ENCODE measurements at places on chromosomes 12 and 14.

DNA sequence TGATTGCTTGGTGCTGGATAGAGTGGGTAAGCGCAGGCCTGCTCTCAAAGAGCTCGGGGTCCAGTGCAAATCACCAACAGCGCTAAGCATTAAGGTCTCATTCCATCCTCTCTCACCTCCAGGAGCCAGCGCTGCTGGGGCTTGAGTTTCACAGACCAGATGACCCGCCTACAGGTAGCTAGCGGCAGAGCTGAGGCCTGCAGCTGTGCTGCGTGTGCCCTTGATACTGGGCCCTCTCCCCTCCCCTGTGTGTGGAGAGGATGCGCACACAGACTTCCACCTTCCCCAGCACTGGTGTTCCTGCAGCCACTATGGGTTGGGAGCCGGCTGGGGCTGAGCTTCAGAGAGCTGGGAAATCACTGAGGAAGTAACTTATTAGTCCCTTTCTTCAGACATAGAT, 149.9 kb downstream of the CALM1 start:
- DNase-seq = no peak

GRCh38 chr14:63282997-63283883, 35.5 kb downstream of the GPHB5 start:
- no peak for DNase-seq

- no peak for DNase-seq
Measured at GRCh38 chr12:28175098-28175589, 15.1 kb upstream of the CCDC91 start.

DNA sequence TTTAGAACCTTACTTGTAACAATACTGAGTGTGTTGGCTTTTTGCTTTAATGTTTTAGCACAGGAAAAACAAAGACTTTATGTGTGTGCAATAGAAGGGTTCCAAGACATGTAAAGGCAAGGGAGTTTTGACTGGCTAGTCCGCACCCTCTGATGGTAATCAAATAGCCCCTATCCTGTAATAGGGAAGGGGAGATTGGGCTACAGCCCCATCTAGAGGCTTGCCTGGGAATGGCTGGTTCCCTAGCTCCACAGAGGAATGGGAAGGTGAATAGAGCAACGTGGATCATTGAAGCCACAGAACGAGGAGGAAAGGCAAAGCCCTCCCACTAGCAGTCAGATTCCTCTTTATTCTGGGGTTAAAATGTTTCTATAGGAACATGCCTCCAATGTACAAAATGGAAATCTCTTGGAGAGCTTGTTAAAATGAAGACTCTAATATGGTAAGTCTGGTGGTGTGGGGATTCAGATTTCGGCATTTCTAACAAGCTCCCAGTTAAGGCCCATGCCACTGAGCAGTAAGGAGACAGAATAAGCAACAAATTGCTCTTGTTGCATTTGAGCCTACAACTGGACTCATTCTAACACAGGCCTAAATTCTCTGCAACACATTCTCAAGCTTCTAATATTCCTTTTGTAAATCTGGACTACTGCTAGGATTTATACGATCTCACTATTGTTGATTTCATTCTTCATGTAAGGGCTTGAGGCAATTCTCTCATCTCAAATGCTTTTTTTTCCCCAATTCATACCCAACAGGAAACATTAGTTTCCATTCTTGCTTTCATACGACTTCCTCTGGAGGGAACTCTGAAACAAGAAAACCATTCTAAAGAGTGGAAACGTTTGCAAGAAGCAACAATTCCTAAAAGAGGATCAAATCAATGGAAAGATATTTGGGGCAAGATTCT, 57.1 kb downstream of the NIN start:
- DNase-seq = no peak

DNA sequence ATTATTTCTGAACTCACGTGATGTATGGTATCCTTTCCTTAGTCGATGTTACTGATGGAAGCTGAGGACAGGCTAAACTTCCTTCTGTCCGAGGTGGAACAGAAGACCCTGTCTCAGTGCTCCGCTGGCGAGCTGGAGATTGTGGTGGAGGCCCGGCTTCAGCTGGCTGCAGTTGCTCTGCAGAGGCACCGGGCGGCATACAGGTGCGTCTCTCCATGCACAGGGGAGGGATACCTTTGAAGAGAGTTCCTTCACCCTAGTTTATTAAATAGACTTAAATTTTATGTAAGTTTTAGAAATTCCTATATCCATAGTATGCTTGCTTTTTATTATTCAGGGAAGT, 186.7 kb upstream of the NEDD1 start:
- no peak for DNase-seq

- DNase-seq = no peak
Measured at GRCh38 chr14:51938137-51938536, 51.2 kb upstream of the RTRAF start.

GRCh38 chr12:126055521-126055920, 990.3 kb downstream of the AACS start:
- DNase-seq = no peak

GRCh38 chr12:66438601-66439000, 136.3 kb downstream of the HELB start:
- no peak for DNase-seq

GRCh38 chr12:28424965-28425364, 234.7 kb downstream of the CCDC91 start:
- no peak for DNase-seq

DNA sequence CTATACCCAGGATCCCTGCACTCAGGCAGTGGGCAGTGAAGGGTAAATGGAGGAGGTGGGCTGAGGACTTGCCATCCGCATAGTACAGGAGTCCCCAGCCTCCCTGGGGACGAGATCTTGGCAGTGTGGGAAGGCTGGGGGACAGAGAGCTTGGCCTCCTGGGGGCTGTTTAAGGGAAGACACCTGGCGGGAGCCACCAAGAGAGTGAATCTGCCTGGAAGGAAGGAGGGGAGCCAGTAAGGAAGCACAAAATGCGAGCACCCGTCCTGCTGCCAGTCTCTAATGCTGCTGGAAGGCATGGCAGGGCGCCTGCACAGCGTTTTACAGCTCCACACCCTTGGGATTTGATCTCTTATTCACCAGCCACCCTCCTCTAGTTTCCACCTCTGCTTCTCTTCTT, 7.4 kb upstream of the KRT2 start:
- no peak for DNase-seq

DNA sequence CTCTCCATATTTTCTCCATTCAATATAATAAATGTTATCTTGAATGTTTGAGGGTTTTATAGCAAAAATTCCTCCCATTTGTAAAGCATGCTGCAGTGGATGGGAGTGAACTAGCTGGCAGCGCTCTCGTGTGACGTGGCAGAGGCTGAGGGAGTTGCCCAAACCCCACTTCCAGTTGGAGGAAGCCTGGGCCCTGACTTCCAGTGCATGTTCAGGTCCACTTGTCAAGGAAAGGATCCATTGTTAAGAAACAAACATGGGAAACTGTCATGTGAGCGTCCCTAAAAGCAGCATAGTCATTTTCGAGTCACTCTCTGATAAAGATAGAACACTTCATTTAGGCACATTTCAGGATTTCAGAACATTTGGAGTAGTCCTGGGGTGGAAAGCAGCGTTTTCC, 116.6 kb downstream of the SLC25A47 start:
- DNase-seq = no peak

GRCh38 chr12:179131-179884, 34.6 kb downstream of the SLC6A12 start:
- DNase-seq = no peak

GRCh38 chr12:67475725-67476124, 172.8 kb upstream of the DYRK2 start:
- DNase-seq = no peak

- DNase-seq = no peak
Measured at GRCh38 chr14:32043624-32044023, 33.5 kb upstream of the ARHGAP5 start.

GRCh38 chr12:14962797-14963196, 1.4 kb upstream of the ARHGDIB start:
- DNase-seq = no peak

DNA sequence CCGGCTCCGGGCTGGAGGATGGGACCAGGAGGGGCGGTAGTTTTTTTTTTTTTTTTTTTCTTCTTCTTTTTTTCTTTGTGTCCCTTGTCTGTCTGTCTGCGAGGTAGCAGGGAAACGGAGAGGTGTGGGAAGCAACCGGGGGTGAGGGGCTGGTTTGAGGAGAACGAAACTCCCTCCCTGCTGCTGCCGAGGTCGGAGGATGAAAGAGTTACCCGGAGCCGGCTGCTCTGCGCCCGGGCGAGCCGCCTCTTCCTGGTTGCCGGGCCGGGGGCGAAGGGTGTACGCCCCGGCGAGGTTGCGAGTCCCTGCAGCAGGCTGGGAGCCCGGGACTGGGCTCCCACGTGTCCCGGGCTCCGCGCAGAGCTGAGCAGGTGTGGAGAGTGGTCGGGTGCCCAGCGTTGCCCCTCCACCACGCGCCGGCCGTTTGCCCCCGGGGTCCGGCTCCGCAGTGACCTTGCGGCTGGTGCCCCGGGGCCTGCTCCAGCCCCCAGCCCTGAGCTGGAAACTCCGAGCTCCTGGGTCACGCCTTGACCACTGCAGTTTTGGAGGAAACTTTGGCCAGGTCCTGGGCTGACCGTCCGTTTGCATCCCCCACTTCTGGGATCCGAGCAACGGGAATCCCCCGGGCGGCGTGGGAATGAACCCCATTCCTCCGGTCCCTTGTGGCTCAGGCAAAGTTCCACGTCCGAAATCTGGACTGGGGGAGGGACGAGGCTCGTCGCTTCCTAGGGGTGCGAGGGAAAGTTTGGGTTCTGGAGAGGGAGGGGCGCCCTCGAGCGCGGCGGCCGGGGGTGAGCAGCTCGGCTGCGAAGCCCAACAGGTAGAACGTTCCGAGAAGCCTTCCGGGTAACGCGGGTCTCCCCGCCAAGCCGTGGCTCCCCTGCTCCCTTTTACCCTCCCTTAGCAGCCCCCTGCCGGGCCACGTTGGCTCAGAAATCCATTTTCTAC, 1.3 kb downstream of the CHST11 start:
- no peak for DNase-seq

- DNase-seq = no peak
Measured at GRCh38 chr14:35420036-35420811, 15.7 kb upstream of the NFKBIA start.

Measured in stimulated activated CD8-positive, alpha-beta memory T cell treated with anti-CD3 and anti-CD28 coated beads, Interleukin-15, amount 100 ng/mL, for 1 hour (primary cell).